CD4-positive, alpha-beta T cell treated with Interleukin-12 subunit alpha and Interleukin-12 subunit beta, for 1 hour (primary cell): ENCODE measurements at places on chromosomes 1 and 21.
A peak's percentile ranks its signal among the peaks of the same experiment; 100 is the strongest.

GRCh38 chr1:22041505-22041904, 11.0 kb upstream of the CDC42 start:
- no peak for DNase-seq

DNA sequence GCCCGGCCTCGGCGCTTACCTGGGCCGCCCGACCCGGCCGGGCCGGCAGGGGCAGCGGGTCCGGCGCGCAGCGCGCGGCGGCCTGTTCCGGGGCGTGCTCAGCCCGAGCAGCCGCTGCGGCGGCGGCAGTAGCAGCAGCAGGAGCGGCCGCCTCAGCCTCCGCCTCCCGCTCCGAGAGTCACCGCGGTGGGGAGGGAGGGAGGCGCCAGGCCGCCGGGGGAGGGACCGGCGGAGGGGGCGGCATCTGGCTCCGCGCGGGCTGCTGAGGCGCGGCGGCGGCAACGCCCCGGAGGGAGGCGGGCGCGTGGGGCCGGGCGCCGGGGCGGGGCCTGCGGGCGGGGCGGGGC, at the start of gene CTNNBIP1:
Gene CTNNBIP1 (minus strand): TSS at position 194 of the 347 bp plus-strand sequence. CDS start 38,205 bp downstream, outside the sequence.
- DNase-seq: no peak

GRCh38 chr1:41862384-41863221, 56.1 kb downstream of the HIVEP3 start:
- no peak for DNase-seq

DNA sequence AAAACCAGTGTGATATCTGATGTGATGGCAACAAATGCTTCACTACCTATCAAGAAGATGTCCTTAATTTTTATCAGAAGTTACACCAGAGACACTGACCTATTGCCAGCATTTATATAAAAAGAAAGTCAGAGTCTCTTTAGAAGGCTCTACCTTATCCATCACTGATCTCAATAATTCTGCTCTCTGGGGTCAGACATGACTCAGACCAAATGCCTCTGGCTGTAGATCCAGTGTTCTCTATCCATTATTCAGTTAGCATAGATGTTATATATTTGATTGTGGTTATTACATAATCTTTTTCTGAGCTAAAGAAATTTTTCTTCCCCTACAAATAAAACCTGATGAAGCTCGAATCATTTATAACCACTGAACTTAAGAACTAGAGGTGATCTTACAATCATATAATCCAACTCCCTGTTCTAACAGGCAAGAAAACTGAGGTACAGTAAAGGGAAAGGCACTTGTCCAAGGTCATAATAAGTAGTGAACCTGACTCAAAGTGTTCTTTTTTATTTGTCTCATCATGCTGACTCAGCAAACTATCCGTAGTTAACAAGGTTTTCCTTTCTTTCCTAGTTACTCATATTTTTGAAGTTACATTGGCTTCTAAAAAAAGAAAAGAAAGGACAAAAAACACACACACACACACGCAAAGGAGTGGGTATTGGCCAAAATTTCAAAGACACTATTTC, 43.6 kb upstream of the ESRRG start:
- DNase-seq: no peak

DNA sequence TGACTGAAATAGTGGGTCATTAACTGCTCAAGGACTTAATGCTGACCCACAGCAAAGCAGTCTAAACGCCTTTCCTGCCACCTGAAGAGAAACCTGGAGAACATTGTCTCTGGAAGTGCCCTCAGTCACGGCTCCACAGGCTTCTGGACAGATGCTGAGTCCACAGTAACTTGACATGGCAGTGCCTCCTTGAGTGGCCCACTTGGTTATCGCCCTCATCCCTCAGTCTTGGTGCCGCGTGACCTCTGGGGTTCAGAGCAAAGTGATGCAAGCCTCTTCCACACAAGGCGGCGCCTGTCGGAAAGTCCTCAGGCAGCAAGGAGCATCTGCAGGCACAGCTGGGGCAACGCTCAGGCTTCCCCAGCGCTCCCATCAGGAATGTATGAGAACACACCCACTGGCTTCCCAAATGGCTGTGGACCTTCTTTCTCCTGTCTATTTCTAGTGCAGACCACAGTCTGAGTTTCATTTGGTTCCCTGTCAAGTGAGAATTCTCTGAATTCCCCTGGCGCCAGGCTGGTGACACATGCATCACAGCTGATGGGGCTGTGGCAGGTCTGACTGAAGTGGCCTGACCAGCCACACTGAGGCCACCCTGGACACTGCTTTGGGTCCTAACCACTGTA, 13.0 kb upstream of the ANGPTL7 start:
- DNase-seq: no peak

- peak; percentile 9 for DNase-seq
Measured at GRCh38 chr1:33429856-33430691, 821 bp downstream of the PHC2 start.

DNA sequence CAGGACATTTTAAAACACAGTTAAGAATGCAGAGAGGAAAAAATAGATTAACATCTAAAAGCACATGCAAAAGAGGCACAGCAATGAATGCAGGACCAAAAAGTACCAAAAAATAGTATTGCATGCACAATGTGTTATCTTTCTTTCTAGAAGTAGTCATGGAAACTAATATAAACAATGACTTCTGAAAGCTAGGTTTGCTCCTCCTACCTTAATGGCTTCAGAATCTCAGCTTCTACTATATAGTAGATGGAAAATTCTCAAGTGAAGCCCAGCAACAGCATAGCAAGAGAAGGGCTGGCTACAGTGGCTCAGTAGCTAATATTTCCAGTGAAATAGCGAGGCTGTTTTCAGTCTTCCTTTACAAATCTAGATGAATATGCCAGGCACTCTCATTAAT, 125.1 kb downstream of the CRB1 start:
- DNase-seq: no peak

DNA sequence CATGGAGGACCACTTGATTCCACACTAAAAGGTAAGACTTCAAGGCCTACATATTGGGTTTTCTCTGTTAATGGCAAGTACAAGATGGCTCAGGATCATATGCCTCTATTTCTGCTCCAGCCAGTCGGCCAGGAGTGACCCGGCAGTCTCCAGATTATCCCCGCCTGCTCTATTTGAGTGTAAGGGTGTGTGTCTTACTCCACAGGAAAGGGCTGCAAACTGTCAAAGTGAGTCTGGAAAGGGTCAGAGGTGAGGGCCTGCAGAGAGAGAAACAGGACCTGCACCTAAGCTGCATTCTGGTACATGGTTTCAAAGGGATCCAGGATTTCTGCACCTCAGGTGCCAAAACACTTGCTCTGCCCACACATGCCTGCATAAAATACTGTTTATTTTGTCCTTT, 9.2 kb downstream of the ZNF692 start:
- DNase-seq: no peak

- DNase-seq: no peak
Measured at GRCh38 chr1:113534130-113534817, 144.0 kb downstream of the MAGI3 start.

DNA sequence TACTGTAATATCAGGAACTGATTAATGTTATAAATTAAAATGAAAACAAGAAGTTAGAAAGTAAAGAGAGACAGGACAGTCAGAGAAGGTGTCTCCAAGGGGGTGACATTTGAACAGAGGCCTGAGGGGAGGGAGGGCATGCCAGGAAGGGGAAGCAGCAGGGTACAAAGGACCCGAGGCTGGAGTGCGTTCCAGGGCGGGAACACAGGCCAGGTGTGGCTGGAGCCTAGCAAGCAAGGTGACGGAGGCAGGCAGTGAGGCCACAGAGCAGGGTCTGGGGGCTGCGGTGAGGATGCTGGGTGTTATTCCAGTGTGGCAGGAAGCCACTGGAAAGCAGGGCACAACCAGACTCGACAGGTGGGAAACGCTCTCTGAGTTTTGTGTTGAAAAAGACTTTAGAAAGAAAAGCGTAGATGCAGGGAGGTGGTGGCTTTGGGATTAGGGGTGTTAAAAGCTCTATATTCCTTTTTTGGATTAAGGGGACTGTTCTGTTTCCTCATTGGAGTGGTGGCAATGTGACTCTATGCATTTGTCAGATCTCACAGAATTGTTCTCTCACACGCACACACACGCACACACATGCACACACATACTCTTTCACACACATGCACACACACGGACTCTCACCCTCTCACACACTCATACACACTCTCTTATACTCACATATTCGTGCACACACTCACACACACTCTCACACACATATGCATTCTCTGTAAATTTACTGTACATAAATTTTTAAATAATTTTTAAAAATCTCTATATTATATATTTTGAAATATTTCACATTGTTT, 124.5 kb downstream of the GLIS1 start:
- no peak for DNase-seq

DNA sequence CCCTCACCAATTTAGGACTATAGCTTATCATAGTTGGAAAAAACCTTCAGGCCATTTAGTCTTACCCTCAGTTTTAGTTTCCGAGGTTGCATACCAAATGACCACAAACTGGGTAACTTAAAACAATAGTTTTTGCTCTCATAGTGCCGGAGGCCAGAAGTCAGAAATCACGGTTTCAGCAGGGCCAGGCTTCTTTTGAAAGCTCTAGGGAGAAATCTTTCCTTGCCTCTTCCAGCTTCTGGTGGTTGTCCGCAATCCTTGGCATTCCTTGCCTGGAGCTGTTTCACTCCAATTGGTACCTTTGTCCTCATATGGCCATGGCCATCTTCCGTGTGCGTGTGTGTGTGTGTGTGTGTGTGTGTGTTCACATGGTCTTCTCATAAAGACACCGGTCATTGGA, 12.4 kb upstream of the PLXNA2 start:
- no peak for DNase-seq

- DNase-seq: peak; percentile 50
Measured at GRCh38 chr21:45154511-45155508, 80.4 kb downstream of the ADARB1 start.
